Left lung (tissue), 14 donors: ENCODE measurements at places on chromosomes 12 and 14. TPM values are rescaled to one million over a fixed set of nuclear protein-coding genes. Genes with fewer than 3 reads are reported as not detected.

The BBS10 gene
- 12.3 TPM for total RNA-seq

GRCh38 chr12:122992386-122992785 lies 11.9 kb downstream of the ARL6IP4 start:
- H3K4me1 ChIP-seq, result no peaks in the 10 kb centered on the region
- H3K27ac ChIP-seq, result no peak overlapping the region
- H3K27me3 ChIP-seq, result no peaks in the 10 kb centered on the region
- H3K36me3 ChIP-seq, result peaks cover 81% of the 10 kb centered on the region
- no peak for DNase-seq

- no peaks in the 10 kb centered on the region for H3K4me1 ChIP-seq
- no peaks in the 10 kb centered on the region for H3K36me3 ChIP-seq
- no peak overlapping the region for H3K27ac ChIP-seq
- DNase-seq, result no peak
Observed at GRCh38 chr12:27076468-27076867, 5.9 kb downstream of the C12orf71 start.

The GPR84 gene
- 0.99 TPM for total RNA-seq
